ENCODE measurements at places on chromosomes 11 and 22.

DNA sequence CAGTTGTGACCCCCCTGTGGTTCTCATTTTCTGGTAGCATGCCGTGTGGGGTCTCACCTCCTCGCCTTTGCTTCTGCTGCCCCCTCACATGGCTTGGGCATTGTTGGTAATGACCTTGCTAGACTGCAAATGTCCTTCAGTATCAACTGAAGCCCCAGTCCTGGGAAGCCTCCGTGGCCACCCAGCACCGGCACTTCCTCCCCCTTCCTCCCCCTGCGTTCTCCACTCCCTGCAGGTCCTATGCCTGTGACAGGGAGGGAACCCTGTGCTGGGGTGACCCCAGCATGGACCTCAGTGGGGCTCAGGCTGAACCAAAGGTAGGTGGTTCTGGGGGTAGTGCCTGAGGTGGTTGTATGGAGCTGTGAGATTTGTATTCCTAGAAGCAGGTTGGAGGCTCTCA lies 5.9 kb downstream of the ST3GAL4 start:
- no peak overlapping the region for H3K4me3 ChIP-seq
- H3K27ac ChIP-seq = no peak overlapping the region

DNA sequence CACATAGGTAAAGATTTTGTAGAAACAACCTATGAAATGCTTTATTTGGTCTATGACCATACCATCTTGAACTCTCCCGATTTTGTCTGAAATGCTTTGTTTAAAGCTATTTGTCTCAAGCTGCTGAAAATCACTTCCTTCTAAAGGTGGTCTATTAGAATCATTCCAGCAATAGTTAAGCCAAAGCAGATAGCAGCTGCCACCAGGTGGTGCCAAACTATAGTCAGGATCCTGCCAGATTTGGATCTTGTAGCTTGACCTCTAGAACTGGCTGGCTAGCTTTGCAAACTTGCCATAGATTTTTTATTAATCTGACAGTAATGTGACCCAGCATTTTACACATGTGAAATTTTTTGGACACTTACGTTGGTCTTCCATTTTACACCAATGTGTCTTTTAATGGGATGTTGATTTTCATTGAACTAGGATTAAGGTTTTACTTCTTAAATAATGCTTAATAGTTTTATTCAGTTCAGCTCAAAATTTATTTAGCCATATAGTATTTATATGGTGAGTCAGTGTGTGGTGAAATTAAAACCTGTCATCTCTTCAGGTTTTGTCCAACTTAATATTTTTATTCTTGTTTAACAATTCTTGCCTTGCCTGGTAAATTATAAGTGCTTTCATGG lies 19.7 kb downstream of the CTR9 start:
- no peaks in the 10 kb centered on the region for H3K27me3 ChIP-seq
- no peaks in the 10 kb centered on the region for H3K36me3 ChIP-seq
- H3K27ac ChIP-seq = no peak overlapping the region
- no peak overlapping the region for H3K4me3 ChIP-seq
- H3K4me1 ChIP-seq = no peaks in the 10 kb centered on the region
- peak; percentile 47 for DNase-seq

GRCh38 chr11:111734101-111734953 lies 31.9 kb downstream of the PPP2R1B start:
- H3K36me3 ChIP-seq = no peaks in the 10 kb centered on the region
- peaks cover 29% of the 10 kb centered on the region for H3K4me1 ChIP-seq
- peak overlapping the region; percentile 93 for H3K27ac ChIP-seq
- H3K4me3 ChIP-seq = no peak overlapping the region
- no peak for DNase-seq

GRCh38 chr22:36816339-36816635 lies 548 bp downstream of the PVALB start:
- no peak overlapping the region for H3K4me3 ChIP-seq
- no peak for DNase-seq
- no peaks in the 10 kb centered on the region for H3K27me3 ChIP-seq
- no peaks in the 10 kb centered on the region for H3K36me3 ChIP-seq

DNA sequence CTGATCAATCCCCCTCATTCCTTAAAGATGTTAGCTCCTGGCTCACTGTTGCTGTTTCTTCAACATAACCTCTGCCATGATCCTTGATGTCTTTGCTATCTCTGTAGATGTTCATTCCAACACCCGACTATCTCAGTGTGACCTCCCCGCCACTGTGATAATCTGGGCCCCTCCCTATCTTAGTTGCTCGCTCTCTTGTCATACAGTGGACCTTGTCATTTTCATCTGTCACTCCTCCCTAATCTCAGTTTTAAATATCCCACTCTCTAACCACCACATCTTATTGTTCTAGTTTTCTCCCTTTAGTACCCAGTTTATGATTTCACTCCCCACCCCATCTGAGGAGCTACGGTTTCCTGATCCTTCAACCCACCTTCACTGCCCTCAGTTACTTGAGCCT lies 379.2 kb downstream of the SOX6 start:
- no peak overlapping the region for H3K4me3 ChIP-seq
- no peaks in the 10 kb centered on the region for H3K27me3 ChIP-seq
- H3K27ac ChIP-seq = no peak overlapping the region
- no peaks in the 10 kb centered on the region for H3K36me3 ChIP-seq
- DNase-seq = no peak

DNA sequence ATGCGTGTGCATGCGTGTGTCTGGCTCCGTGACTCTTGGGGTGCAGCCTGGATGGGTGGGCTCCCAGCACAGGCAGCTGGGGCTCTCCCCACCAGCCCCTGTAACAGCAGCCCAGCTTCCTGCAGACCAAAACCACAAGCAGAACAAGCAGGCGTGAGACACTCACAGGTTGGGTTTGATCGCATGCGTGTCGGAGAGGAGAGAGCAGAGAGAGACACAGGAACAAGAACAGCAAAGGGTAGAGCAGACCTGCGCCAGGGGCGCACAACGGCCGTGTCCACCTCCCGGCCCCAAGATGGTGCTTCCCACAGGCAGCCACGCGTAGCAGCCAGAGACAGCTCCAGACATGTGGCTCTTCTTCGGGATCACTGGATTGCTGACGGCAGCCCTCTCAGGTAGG lies at the start of gene CD6:
CD6 (plus strand) TSS at position 161 of the 400 bp plus-strand sequence; CDS start at position 347, 186 bp downstream.
- DNase-seq = no peak
- H3K4me1 ChIP-seq = no peaks in the 10 kb centered on the region
- no peak within 1 kb of the TSS for H3K4me3 ChIP-seq
- no peaks in the 10 kb centered on the region for H3K27me3 ChIP-seq
- H3K27ac ChIP-seq = no peak within 1 kb of the TSS

DNA sequence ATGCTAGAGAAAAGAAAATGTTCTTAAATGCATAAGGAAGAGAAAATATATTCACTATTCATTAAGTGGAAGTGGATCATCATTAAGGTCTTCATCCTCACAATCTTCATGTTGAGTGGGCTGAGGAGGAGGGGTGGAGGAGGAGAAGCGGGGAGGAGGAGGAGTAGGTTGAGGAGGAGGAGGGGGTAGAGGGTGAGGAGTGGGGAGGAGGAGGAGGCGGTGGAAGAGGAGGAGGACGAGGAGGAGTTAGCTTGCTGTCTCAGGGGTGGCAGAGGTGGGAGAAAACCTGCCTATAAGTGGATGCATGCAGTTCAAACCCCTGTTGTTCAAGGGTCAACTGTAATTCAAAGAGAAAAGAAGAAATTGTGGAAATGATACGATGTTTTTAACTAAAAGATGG lies 71.6 kb downstream of the MYEOV start:
- no peaks in the 10 kb centered on the region for H3K36me3 ChIP-seq
- no peaks in the 10 kb centered on the region for H3K27me3 ChIP-seq
- H3K4me3 ChIP-seq = no peak overlapping the region
- no peaks in the 10 kb centered on the region for H3K4me1 ChIP-seq
- DNase-seq = no peak
- H3K27ac ChIP-seq = no peak overlapping the region

- no peak for DNase-seq
- no peaks in the 10 kb centered on the region for H3K4me1 ChIP-seq
- no peaks in the 10 kb centered on the region for H3K36me3 ChIP-seq
Observed at GRCh38 chr22:33299245-33299956, 241.2 kb upstream of the SYN3 start.

DNA sequence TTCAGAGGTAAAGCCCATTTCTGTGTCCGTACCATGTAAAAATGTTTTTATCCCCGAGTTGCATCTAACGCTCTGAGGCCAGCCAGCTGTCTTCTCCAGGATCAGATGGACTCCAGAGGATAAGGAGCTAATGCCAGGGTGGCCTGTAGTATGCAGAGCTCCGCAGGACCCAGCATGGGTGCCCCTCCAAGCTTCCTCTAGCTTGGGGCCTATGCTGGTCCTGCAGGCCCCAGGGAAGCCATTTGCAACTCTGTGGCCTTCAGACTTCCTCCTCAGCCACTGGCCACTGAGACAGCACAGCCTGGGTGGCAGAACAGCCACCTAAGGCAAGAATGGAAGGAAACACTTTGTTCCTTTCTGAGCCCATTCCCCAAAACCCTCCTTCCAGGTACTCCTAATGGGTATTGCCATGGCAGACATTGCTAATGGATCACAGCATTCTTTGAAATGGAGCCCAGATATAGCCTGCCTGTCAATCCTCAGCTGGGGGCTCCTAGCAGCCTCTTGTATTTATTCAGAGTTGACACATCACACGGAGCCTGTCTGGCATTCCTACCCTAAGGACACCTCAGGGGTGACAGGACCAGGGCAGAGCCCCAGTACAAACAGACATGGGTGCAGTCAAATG lies 4.7 kb downstream of the ADA2 start:
- no peaks in the 10 kb centered on the region for H3K36me3 ChIP-seq
- H3K27ac ChIP-seq = no peak overlapping the region
- H3K27me3 ChIP-seq = no peaks in the 10 kb centered on the region
- no peaks in the 10 kb centered on the region for H3K4me1 ChIP-seq
- no peak for DNase-seq

DNA sequence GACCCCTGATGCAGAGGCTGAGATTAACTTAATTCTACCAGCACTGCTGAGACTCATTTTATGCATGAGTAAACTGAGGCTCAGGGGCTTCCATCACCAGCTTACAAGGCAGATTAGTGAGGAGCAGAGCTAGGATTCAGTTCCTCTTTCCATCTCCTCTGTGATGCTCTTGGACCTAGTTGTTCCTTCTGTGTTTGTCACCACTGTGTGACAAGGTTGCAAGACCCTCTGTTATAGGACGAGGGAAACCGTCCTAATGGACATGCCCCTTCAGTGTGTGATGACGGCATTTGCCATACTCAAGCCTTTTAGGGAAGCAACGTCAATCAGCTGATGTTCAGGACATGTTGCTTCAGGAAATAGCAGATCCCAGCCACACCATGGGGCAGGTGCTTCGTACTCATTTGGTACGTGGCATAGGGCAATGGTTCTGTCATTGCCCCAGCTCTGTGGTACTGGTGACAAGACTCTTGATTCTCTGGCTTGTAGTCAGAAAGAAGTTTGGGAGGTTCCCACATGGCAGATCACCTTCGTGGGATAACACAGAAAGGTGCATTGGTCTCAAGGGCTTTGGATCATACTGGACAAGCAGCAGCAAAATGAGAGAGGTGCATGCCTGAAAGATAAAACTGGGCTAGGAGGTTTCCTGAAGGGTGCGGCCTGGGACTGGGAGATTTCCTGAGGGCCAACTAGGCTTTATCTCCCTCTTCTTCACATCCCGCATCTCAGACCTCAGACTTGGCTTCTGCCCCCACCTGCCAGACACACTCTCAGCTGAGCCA lies 23.9 kb upstream of the CD44 start:
- H3K27me3 ChIP-seq = no peaks in the 10 kb centered on the region
- no peak overlapping the region for H3K4me3 ChIP-seq
- H3K27ac ChIP-seq = peak overlapping the region; percentile 86
- peaks cover 15% of the 10 kb centered on the region for H3K4me1 ChIP-seq
- no peak for DNase-seq

DNA sequence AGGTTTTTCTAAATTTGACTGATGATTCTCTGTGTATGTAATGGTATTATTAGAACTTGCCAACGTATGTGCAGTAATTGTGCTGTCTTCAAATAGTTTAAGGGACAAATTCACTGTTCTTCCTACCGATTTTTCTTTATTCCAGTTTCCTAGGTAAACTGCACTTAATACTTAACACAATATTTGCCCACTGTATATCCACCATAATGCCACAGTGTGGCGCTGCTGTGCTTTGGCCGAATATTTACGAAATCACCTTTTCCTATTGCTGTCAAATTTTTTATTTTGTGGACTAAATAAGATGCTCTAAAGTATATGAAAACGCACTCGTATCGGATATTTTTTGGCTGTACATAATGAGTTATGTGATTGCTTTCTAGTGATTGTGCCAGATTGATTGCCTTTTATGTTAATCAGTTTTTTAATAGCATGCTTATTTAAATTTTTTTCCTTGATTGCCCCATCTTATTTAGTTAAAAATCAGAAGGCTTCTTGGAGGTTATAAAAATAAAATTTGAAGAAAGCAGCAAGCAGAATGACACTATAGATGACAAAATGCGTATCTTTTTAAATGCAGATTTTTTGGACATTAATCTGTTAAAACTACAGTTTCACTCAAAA lies 10.5 kb downstream of the AASDHPPT start:
- H3K36me3 ChIP-seq = no peaks in the 10 kb centered on the region
- DNase-seq = peak; percentile 52
- H3K4me1 ChIP-seq = no peaks in the 10 kb centered on the region
- H3K27me3 ChIP-seq = no peaks in the 10 kb centered on the region
- no peak overlapping the region for H3K4me3 ChIP-seq

DNA sequence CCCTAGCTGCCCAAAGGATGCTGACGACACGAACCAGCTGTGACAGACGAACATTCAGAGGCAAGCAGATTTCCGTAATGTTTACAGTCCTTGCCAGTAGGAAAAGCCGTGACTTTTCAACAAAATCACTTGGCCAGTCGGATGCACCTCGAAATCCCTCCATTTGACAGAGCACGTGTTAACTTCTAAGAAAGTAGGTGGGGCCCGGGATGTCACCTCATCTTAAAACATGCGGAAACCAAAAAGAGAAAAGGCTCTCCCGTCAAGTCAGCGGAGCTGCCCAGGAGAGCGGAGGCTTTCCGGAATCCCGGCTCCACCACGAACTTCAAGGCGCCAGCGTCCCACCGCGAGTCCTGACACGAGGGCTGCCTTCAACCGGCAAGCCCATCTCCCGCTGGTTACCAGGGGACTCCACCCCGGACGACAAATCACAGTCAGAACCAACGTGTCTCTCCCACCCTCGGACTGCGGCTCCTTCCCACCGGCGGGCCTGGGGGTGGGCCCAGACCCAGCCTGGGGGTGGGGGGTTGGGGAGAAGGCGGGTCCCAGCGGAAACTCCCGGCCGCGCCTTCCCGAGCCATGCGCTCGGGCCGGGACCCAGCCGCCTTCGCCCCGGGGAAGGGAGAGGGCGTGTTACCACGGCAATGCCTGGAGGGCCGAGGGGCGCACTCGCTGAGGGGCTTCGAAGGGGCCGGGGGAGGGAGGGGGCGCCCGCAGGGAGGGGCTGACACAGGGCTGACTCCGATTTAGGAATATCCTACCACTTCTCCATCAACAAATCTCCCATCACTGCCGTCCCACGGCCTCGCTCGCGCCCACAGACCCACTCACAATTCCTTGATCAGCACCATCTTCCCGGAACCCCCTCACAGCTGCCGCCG lies 475 bp downstream of the PITPNB start:
- DNase-seq = peak; percentile 46
- no peaks in the 10 kb centered on the region for H3K36me3 ChIP-seq
- H3K4me3 ChIP-seq = peak overlapping the region; percentile 95
- H3K27me3 ChIP-seq = no peaks in the 10 kb centered on the region
- H3K27ac ChIP-seq = peak overlapping the region; percentile 95

All from uterus (tissue), 4 donors.